ENCODE measurements at places on chromosomes 5 and 9.

DNA sequence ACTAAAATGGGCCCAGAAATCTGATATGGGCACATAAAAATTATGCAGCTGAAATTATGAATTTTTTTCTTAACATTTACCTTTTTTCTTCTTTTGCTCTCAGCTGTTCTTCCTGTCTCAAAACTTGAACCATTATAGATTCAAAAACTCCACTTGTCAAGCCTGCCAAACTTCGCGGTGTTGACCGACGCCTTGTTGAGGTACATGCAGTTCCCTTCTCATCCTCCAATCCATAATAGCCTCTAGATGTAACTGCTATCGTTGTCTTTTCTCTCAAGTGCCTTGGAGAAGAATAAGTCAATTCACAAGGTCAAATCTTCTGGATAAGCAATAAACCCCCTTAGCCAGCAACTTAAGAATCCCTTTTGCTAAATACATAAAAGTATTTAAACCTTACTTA is 27.2 kb downstream of the RANBP6 start:
- DNase-seq, result no peak

- no peak for DNase-seq
These were observed 625.5 kb upstream of the RORB start for GRCh38 chr9:73871636-73872035.

- no peak for DNase-seq
These were observed 50.9 kb downstream of the FANCC start for GRCh38 chr9:95266649-95267048.

DNA sequence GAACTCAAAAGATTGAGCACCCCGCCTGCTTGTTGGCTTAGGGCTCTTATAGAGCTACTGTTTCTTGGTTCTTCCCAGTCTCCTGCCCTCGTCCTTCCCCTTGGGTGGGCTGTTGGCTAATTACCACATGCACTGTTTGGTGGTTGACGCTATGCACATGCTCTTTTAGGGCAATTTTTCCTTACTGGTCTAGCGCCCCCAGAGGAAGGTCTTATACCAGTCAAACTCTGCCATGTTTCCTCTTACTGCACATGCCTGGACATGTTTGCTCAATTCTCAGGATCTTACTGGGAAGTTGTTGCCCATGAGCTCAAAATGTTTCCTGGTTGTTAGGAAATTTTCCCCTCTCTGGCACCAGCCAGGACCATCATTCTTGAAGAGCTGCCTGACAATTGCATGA is 101.9 kb downstream of the SLC28A3 start:
- no peak for DNase-seq

GRCh38 chr9:134591082-134591571 is 50.5 kb upstream of the COL5A1 start:
- peak; percentile 36 for DNase-seq

- no peak for DNase-seq
These were observed 278.0 kb upstream of the GRIA1 start for GRCh38 chr5:153212471-153212870.

DNA sequence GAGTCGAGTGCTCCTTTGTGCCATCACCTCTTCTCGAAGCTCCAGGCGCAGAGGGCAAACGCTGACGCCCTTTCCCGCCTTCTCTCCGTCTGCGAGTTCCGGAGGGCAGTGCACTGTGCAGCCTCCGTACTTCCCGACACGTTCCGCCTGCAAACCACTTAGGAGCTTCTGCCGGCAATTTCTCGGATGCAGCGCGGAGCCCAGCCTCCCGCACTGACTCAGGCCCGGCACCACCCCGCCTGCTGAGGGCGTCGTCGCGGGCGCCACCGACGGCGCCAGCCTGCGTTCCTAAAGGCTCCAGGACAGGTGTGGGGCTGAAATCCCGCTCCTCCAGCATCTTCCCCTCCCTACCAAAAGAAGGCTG is 9.3 kb upstream of the TRIM36 start:
- DNase-seq, result no peak

- DNase-seq, result peak; percentile 22
These were observed 30.0 kb upstream of the TTLL11 start for GRCh38 chr9:122122903-122123632.

- no peak for DNase-seq
These were observed 232.5 kb downstream of the ARHGAP26 start for GRCh38 chr5:143002459-143003327.

DNA sequence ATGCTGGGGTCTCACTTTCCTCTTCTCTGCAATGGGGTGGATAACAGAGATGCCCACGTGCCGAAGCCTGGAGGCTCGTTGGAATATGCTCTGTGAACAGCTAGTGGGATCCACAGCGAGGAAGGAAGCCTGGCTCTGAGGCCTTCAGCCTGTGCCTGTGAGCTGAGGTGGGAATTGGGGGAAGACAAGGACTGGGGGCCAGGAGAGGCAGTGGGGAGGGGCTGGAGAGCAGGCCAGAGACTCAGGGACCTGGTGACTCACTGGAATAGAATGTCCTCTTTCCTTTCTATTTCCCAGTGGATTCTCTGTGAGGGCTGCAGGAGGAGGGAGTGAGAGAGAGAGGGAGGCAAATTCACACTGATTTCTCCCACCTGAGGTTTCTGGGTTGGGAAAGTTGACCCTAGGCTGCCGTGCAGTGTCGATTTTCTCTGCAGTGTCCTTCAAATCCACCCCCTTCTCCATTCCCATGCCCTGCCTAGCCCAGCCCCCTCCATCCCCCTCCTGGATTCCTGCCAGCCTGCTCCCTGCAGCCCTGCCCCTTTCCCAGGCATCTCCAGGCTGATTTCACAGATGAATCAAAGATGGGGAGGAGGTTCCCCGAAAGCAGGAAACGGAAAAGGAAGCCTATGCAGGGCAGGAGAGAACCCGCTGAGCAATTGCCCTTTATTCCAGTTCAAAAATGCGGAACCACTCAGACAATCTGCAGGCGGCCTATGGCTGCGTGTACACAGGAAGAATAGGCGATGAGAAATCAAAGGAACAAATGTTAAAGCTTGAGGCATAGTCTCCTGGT is 1.4 kb upstream of the SPAAR start:
- peak; percentile 86 for DNase-seq

DNA sequence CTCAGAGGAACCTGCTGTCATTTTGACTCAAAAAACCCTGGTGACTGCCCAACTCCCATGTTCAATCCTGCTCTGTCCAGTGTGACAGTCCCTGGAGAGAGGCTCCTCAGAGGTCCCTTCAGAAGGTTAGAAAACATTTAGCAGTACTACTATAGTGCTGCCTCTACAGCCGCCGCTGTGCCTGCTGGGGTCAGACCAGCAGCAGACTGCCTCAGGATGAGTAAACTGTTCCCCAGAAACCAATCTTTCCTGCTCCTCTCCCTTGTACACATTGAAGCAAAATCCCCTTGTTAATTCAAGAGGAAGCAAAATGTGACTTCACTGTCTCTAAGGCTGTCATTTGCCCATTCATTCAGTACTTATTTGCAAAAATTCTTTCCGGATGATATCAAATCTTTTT is 94.8 kb upstream of the SMARCA2 start:
- DNase-seq, result no peak

GRCh38 chr9:117718085-117718484 is 13.9 kb downstream of the TLR4 start:
- no peak for DNase-seq

DNA sequence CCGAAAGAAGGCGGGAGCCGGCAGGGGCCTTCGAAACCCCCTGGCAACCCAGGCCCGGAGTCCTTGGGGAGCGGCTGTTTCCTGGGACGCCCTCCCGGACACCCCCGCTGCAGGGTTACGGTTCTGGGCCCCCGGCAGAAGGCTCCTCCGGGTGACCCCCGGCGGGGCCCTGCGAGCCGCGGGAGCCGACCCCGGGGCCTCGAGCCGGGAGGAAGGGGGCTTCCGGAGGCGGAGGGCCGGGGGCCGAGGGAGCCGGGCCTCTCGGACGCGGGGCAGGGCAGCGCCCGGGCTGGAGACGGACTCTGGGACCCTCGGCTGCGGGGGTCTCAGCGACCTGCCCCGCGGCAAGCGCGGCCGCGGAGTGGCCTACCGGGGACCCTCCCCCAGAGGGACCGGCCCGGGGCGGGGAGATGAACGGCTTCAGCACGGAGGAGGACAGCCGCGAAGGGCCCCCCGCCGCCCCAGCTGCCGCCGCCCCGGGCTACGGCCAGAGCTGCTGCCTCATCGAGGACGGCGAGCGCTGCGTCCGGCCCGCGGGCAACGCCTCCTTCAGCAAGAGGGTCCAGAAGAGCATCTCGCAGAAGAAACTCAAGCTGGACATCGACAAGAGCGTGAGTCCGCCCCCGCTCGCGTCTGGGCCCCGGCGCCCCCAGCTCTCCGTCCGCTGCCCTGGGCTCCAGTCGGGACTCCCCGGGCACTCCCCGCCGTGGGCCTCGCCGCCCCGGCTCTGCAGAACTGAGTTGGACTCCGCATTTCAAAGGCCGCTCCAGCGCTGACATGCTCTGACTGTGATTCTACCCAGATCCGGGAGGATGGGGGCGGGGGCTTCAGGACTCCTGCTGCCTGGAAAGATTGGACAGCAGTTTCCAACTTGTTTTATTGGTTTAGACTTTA is 645 bp downstream of the SAP30L start:
- no peak for DNase-seq

DNA sequence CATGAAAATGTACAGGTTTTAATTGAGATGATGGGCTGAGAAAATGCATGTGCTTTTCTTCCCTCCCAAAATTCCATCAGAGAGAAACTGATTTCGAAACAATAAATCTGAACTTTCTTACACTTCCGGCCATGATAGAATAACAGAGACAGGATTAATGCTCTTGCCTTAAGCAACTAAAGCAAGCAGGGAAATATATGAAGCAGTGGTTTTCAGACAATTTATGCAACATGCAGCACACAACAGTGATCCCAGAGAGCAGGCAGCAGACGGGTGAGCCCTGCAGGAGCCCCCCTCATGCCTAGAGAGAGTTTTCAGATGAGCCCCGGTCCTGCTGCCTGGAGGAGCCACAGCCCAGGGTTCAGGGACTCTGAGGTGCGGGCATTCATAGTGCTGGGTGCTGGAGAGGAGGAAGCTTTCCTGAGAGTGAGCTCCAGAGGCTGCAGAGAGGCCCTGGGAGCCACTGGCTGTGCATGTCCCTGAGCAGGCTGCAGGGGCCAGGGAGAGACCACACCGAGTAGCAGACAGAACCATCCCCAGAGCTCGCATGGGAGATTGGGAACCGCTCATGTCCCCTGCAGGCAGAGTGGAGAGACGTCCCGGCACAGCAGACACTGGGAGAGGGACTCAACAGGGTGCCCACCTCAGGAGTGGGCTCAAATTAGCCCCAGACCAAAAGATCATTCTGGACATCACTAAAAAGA is 143.5 kb downstream of the OLFM1 start:
- DNase-seq, result no peak

DNA sequence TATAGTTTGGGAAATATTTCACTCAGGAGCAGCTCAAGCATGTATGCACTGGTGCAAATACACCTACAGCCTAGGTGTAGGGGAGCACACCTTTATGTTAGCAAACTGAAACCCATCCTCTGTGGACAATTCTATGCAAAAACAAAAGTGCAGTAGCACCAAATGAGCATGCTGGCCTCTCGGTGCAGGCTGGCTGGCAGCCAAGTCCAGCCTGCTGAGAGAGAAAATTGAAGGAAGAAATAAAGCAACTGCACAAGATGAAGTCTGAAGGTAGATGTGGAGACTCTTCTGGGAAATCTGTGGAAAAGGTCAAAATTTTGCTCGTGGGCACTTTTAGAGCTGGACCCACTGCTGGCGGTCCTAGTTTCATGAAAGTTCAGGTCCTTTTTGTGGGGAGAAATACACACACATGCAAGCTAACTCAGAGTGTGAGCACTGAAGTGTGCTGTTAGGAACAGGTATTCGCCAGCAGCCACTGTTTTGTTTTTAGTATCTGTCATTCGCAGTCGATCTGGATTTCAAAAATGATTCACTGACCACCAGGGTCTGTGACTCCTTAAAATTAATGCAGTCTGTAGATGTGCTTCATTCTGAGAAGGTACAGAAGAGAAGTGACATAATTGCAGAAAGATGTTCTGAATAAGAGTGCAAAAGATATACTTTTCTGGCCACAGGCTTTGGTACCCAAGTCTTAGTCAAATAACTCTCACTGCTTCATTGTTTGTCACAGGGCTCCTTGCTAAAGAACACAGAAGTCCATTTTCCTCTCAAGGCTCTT is 281.7 kb downstream of the PARP8 start:
- DNase-seq, result no peak

GRCh38 chr9:36956908-36957307 is 77.2 kb downstream of the PAX5 start:
- DNase-seq, result no peak

GRCh38 chr9:107261106-107261505 is 22.0 kb upstream of the RAD23B start:
- DNase-seq, result no peak
